ENCODE measurements at places on chromosomes 4 and X. TPM values are rescaled to one million over a fixed set of nuclear protein-coding genes. Genes with fewer than 3 reads are reported as not detected.

PALLD gene
- total RNA-seq = 31.7 TPM

BST1 gene
- total RNA-seq = 2.7 TPM

RAI2 gene
- total RNA-seq = 3.4 TPM

SPANXB1 gene
- total RNA-seq = not detected

CNGA1 gene
- 0.25 TPM for total RNA-seq

SOWAHB gene
- total RNA-seq = 3.9 TPM

CT45A3 gene
- total RNA-seq = not detected

MAD2L1 gene
- total RNA-seq = 5.7 TPM

MAGEB1 gene
- total RNA-seq = not detected

XAGE1B gene
- total RNA-seq = not detected

FAM114A1 gene
- 8.4 TPM for total RNA-seq

SLC26A1 gene
- 2.5 TPM for total RNA-seq

DGAT2L6 gene
- not detected for total RNA-seq

AR gene
- 0.74 TPM for total RNA-seq

TIGD2 gene
- total RNA-seq = 9.1 TPM

RASSF6 gene
- under 0.01 TPM for total RNA-seq

CXorf49 gene
- not detected for total RNA-seq

RTL3 gene
- total RNA-seq = not detected

NXF2B gene
- not detected for total RNA-seq

LDB2 gene
- 128 TPM for total RNA-seq

ARSJ gene
- 0.49 TPM for total RNA-seq

HMGN5 gene
- total RNA-seq = 3.4 TPM

RAB40AL gene
- total RNA-seq = 0.98 TPM
